Tibial nerve (tissue), 4 donors: ENCODE measurements at places on chromosomes 3 and 15.

DNA sequence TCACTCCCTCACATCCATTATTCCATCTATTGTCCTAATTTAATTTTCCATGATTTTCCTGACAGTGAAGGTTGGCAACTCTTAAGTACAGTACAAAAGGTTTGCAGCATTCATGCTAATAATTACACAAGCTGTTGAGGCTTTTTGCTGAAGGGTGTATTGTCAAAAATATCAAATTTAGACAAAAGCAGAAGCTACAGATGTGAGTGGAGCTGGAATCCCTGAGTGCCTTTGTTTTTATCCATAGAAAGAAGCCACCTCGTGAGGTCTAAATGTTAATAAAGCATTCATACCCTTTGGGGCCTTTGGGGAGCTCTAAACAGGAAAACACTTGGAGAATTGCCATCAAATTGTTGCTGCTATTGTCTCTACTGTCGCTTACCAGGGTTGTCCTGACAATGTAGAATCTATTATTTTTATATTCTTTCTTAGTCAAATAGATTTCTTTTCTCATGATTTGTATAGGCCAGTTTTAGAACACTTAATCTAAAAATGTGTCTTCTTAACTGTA lies 185.8 kb upstream of the ROBO1 start:
- no peak for DNase-seq

DNA sequence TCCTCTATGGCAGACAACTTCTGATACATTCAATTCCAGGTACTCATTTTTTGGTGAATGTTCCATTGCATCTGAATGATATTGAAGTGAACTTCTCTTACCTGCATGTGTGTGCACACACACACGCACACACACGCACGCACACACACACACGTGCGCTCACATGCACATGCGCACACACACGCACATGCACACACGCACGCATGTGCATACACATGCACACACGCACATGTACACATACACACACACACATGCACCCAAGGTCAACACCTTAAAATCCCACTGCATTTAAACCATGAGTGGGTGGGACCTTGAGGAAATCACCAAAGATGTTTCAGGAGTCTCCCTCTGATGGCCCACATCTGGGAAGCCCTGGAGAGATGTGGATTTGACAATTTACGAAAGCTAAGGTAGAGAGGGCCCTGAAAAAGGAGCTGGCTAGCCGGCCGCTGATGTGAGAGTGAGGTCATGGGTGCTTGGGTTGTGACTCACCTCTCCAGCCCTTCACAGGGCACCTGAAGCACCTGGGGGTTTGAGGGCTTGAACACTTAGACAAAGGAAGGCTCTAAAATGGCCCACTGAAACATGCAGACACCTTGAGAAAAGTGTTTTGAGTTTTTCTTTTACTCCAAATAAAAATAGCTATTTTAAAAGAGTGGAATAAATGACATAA lies 269.1 kb upstream of the LRRFIP2 start:
- no peak for DNase-seq

DNA sequence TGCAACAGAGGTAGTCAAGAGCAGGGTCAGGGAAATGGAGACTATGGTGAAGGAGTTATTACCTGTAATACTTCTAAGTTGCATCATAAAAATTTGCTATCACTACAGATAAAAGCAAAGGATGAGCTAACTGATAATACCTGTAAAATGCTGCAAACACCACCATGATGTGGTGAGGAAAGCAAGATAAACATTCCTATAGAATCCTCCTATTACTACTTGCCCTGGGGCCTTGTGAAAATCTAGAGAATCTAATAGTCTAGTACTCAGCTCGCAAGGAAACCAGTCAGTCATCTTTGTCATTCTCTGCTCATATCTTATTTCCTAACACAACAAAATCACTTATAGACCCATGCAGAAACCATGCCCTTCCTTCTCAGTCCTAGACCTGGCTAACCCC lies 899.8 kb downstream of the FHIT start:
- DNase-seq, result no peak

DNA sequence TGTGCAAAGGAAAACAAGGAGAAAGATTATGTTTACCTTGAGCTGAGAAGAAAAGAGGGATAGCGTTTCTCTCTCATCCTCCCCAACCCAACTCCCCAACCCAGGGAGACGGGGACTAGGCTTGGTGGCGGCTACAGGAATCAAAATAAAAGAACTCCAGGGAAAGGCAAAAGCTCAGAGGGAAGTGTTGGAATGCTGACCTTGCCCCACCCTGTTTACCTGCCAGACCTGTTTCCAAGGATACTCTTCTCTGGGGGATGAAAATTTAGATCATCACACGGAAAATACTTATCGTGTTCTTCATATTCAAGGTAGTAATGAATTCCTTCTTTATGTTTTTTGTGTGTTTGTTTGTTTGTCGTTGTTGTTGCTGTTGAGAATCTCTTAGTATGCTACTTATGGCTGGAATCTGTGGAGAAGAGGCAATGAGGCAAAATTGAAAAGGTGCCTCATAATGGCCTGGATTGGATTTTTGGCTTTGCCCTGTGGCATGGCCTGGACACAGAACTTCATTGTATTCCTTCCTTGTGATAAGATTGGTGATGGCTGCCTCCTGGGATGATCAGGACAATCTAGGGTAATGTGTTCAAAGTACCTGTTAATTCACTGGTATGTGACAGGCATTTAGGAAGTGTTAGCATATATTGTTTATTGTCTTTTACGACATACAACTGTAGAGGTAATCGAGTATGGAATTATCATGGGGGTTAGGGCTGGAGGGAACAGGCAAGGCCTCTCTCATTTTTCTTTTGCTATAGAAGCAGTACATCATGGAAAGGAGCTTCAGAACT lies 11.1 kb upstream of the TPRG1 start:
- DNase-seq, result no peak

DNA sequence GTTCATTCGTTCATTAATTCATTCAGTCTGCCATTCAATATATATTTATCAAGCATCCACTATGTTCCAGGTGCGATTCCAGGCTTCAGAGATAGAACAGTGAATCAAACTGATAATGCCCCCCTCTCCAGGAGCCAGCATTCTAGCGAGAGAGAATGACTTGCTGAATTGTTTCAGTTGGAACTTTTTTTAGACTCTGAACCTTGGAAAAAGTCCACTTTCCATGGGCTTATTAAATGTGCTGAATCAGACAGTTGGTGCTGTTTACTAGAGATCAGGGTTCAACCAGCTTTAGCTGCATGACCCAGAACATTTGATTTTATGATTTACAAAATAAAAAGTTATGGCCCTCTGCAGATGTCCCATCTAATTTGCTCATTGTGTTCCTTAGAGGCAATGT lies 213.2 kb downstream of the THSD4 start:
- no peak for DNase-seq

DNA sequence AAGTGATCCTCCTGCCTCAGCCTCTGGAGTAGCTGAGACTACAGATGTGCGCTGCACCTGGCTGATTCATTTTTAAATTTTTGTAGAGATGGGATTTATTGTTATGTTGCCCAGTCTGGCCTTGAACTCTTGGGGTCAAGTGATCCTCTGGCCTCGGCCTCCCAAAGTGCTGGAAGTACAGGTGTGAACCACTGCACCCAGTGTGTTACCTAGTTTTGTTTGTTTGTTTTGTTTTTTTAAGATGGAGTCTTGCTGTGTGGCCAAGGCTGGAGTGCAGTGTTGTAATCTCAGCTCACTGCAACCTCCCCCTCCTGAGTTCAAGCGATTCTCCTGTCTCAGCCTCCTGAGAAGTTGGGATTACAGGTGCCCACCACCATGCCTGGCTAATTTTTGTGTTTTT lies 12.1 kb downstream of the PTPN23 start:
- DNase-seq, result no peak

DNA sequence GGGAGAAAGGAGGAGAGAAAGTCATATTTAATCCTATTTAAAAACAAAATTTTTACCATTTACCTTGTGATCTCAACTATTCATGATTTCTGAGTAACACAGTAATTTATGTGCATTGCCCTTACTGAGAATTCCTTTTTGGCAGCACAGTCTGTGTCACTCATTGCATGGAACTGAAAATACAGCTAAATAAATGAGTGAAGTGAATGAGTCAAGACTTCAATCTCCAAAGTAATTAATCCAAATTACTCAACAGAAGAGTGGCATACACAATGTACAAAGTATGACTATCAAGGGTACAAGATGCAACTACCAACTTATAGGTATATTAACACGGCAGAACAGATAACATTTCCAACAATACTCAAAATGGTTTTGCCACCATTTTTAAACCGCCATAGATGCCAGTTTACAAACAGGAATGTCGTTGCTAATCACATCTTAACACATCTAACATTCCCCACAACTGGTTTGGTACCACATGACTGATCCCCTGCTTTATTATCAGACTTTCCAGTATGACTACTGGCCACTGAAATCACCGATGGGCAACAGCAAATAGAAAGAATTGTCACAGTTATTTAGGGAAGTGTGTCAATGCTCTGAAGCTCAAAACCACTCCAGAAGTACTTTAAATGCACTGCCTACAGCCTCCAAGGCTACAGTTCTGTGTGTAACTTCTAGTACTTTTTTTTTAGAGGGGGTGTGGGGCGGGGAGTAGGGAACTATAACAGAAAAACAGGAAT lies 410.4 kb downstream of the SHQ1 start:
- DNase-seq, result no peak

DNA sequence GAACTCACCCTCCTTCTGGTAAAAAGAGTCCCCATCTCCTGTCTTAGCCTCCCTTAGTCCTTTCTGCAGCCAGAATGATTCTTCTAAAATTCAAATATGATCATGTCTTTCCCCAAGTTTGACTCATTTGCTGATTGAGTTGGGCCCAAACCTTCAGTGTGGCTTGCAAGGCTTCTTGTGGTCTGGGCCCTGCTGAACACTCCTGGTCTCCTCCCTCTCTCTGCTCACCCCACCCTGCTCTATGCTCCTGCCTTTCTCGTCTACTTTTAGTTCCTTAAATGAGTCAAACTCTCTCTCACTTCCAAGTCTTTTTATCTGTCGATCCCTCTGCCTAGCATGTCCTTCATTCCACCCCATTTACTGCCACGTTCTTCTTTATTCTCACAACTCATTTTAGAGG lies 72.6 kb downstream of the CCR1 start:
- no peak for DNase-seq

DNA sequence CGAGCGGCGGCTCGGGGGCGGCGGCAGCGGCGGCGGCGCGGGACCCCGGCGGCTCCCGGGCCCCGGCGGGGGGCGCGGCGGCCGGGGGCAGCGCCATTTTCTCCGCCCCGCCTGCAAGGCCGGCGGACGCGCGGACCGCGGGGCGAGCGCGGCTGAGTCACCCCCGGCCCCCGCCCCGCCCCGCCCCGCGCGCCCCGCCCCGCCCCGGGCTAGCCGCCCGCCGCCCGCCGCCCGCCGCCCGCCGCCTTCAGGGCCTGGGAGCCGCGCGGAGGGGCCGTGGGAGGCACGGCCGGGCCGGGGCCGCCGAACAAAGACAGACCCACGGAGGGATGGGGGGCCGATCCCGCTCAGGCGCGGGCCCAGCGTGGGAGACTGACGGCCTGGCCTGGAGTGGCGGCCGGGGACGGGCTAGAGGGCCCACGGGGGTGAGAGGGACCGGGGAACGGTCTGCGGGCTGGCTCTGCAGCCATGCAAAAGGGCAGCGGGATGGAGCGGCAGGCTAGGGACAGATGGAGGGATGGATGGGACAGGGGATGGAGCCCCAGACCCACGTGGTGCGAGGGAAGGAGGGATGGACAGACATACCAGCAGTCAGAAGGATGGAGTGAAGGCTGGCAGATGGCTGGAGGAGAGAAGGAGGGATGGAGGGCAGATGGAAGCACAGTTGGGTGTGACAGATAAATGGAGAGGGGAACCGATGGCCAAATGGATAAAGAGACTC lies at the start of gene EIF4E3:
TSS of gene EIF4E3 (minus strand) at position 132 of the 721 bp plus-strand sequence. CDS start at position 97, 35 bp downstream.
- no peak for DNase-seq
